NCI-H524 (cell line): ENCODE measurements at places on chromosomes 7 and 10.
A peak's percentile ranks its signal among the peaks of the same experiment; 100 is the strongest.

GRCh38 chr7:6237730-6238129 lies 34.7 kb downstream of the CYTH3 start:
- DNase-seq: no peak

DNA sequence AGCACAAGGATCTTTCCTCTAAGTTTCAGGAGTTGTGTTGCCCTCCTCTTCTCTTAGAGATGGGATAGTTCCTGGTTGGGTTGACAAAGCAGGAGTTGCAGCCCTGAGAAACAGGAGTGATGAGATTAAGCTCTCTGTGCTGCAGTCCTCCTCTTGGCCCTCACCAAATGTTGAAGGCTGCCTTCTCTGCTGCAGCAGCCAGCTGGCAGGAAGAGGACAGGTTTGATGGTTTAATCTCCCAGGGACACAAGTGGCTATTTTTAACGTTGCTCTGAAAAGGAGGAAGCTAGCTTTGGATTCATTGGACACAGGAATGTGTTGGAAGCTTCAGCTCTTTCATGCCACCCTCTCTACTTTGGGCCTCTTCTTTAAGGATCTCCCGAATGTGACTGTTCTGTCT lies 9.4 kb downstream of the STRIP2 start:
- no peak for DNase-seq

DNA sequence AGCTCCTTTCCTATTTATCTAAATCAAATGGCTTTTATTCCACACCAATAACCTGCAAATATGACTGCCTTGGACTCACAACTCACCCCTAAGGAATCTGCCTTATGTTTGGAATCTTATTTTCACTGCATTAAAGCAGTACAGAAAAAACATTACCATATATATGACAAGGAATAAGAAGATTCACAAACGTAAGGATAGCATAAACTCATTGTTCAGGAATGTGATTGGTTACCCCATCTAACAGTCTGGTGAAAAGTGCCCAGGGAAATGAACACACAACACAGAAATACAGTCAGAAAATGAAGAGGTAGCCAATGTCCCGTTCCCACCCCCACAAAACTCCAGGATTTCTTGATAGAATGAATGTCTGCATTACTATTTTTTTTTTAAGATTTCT lies 2.0 kb downstream of the PPP3CB start:
- DNase-seq: no peak

DNA sequence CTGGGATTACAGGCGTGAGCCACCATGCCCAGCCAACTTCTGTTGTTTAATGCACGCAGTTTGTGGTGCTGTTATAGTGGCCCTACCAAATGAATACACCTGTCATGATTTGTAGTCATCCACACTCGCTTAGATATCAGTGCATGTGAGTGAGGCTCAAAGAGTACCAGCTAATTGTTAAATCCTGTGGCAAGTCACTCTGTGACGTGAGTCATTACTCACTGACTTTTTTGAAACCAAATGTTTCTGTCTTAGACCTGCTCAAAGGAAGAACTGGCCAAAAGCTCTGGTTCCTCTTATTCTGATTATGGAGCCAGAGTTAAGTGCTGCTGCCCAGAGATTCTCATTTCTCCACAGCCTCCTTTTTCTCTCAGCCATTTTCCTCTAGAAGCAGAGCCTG lies 109.4 kb downstream of the PRKAG2 start:
- DNase-seq: no peak

DNA sequence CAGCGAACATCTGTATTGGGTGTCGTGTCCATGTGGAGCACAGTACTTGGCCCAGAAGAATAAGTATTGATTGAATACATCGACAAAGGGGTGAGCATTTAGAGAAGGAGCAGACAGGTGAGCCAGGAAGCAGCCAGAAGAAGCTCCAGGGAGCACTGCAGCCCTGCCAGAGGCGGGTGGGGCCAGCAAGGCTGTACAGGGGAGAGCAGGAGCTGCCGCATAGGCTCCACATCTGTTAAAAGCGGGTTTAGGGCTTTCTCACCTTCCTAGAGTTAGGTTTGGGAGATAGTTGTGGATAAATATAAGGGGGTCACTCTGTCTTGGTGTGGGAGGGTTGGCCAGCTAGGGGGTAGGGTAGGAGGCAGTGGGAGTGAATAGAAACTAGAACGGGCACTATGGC lies 1.3 kb upstream of the CPA1 start:
- no peak for DNase-seq

DNA sequence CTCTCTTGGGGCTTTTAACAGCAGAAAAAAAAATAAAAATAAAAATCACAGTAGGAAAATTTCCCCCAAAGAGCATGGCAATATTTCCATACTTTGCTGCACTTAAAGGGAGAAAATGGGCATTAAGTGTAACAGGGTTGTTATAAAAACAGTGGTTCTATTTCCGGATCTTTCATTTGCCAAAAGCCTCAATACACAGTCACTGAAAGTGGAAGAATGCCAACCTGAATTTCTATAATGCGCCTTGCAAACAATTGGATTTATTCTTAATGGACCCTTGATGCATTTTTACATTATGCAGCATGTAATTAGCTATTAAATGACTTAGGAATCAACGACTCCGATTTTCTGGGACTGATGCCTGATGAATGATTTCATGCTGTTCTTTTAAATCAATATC lies 127.6 kb upstream of the NANOS1 start:
- no peak for DNase-seq

- DNase-seq: no peak
Measured at GRCh38 chr10:77975086-77975666, 48.6 kb upstream of the DLG5 start.

DNA sequence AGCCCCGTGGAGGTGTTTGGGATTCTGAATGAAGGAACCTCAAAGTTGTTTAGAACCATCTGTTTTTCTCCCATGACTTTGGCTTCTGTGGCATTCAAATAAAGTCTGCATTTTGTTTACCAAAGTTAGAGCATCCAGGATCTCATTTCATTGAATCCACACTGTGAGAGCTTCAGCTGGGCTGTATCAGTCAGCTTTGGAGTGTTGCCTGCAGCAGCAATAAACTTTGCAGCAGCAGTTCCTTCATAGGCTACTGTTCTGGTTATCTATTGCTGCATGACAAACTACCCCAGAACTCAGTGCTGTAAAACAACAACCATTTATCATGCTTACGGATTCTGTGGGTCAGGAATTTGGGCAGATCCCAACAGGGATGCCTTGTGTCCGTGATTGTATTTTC lies 1575.2 kb upstream of the LRRTM3 start:
- DNase-seq: no peak

- DNase-seq: no peak
Measured at GRCh38 chr10:37952043-37952755, 24.2 kb downstream of the ZNF25 start.

GRCh38 chr10:73253225-73253555 lies 746 bp upstream of the MRPS16 start:
- DNase-seq: no peak

DNA sequence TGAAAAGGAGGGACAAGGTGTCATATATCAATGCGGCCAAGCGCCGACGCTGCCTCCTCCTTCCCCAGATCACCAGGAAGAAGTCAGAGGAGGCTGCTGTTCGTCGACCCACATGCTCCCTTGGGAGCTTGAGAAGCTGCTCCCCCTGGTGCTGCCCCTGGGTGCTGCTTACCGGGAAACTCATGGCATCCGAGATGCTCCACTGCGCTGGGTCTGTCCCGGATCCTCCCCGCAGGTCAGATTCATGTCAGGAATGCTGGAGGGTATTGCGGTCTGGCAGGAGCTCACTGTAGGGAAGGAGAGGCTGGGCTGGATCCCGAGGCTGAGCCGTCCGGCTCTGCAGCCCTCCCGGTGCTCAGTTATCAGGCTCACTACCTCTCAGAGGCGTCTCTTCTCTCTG lies 123.7 kb upstream of the FAM20C start:
- DNase-seq: no peak

GRCh38 chr10:81177651-81178244 lies 640.0 kb downstream of the SH2D4B start:
- no peak for DNase-seq

GRCh38 chr7:136528329-136528728 lies 340.1 kb upstream of the CHRM2 start:
- no peak for DNase-seq

- no peak for DNase-seq
Measured at GRCh38 chr7:54326592-54327167, 215.5 kb upstream of the VSTM2A start.

DNA sequence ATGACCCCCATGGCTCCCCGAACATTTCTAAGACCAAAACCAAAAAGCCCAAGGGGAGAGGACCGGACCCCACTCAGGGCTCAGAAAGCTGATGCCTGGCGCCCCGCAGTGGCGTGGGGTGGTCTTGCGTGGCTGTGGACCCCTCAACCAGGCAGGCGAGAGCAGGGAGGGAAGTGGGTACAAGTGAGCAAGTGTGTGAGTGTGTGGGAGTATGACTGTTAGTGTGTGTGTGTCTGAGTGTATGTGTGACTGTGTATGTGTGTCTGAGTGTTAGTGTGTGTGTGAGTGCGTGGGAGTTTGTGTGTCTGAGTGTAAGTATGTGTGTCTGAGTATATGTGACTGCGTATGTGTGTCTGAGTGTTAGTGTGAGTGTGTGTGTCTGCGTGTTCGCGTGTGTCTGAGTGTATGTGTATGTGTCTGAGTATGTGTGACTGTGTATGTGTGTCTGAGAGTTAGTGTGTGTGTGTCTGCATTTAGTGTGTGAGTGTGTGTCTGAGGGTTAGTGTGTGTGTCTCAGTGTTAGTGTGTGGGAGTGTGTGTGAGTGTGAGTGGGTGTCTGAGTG lies 34.0 kb upstream of the INSIG1 start:
- DNase-seq: peak; percentile 6

- DNase-seq: no peak
Measured at GRCh38 chr7:110852156-110852940, 238.6 kb upstream of the LRRN3 start.

DNA sequence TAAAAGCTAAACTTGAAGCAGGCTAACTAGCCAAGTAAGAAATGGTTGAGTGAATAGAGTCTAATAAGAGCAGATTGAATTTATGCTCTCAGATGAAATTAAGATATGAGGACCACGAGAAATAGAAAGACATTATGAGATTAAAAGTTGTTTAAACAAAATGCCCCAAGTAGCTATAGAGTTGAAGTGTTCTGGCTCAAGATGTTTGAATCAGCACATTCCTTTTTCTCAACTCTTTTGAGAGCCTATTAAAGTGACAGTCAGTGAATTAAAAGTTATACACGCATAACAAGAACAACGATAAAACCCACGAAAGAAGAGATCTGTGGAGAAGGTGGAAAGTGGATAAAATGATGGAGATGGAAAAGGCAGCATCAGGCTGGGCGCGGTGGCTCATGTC lies 322.2 kb upstream of the ANKRD30A start:
- DNase-seq: no peak

- DNase-seq: no peak
Measured at GRCh38 chr7:35748371-35748770, 52.5 kb upstream of the SEPTIN7 start.

DNA sequence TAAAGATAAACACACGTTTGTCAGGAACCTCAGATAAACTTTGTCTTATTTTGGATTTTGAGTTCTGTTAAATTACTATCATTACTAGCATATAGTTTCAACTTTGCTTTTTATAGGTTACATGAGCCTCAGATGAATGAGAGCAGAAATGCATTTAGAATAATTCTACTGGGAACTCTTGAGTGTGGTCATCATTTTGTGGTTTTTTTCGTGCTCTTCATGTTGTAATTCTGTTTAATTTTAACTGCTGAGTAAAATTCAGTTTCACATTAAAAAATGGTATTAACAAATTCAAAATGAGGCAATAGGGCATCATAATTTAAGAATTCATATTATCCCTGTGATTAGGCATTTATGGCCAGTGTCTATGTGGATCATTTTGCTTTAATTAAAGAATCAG lies 72.9 kb downstream of the GNAI1 start:
- DNase-seq: no peak

- DNase-seq: no peak
Measured at GRCh38 chr10:84478151-84478550, 149.8 kb downstream of the CCSER2 start.

DNA sequence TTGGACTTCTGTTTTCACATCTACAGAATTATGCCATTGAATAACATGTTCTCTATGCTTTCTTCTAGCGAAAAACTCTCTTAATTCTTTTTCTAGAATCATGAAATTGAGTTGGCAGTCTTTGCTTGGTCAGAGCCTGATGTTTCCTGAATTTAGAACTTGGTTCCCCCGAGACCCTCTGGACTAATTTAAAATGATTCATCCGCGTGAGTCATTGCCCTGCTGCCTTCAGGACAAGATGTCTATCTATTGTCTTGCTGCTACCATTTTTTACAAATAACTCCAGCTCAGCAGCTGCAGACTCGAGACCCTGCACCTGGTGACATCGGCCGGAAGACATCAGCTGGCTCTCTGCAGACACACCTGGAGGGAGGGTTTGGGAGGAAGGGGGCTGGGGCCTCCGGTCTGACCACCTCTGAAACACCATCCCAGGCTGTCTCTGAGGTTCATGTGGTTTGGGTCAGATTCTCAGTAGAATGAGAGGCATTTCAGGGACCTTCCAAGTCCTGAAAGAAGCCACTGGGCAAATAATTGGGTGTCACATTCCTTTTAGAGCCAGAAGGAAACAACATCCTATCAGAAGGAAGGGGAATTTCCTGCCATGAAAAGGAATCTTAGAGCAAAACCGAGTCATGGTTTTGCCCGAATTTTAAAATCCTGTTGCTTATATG lies 20.9 kb upstream of the KLF6 start:
- DNase-seq: no peak

DNA sequence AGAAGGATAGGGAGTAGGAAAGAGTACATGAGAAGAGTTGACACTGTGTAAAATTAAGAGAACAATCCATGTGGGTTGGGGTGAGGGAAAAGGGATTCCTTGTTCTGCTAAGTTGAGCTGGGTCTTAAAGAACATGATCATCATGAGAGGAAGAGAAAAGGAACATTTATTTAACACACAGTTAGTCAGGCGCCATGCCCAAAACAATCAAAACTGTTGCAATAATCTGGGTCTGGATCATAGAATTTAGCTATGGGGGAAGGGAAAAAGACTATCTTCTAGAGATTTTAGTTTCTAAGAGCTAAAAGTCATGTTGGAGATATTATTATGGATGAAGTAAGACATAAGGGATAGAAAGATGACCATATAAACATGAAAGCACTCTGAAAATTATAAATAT lies 178.9 kb downstream of the SEM1 start:
- no peak for DNase-seq
